ENCODE measurements at places on chromosomes 12 and 14. TPM values are rescaled to one million over a fixed set of nuclear protein-coding genes. Genes with fewer than 3 reads are reported as not detected.

Gene NYNRIN
- total RNA-seq: 7.3 TPM

Gene NINJ2
- total RNA-seq: 5.6 TPM

Gene STX2
- total RNA-seq: 17.1 TPM

GRCh38 chr12:13603953-13604352 is 377.4 kb downstream of the GRIN2B start:
- H3K27ac ChIP-seq: no peak overlapping the region
- no peaks in the 10 kb centered on the region for H3K36me3 ChIP-seq
- no peaks in the 10 kb centered on the region for H3K27me3 ChIP-seq
- no peak for DNase-seq

- H3K4me3 ChIP-seq: no peak overlapping the region
- H3K4me1 ChIP-seq: no peaks in the 10 kb centered on the region
- no peak overlapping the region for H3K27ac ChIP-seq
- H3K36me3 ChIP-seq: no peaks in the 10 kb centered on the region
- DNase-seq: no peak
- no peaks in the 10 kb centered on the region for H3K27me3 ChIP-seq
These were observed 152.0 kb upstream of the CCND2 start for GRCh38 chr12:4121506-4122020.

DNA sequence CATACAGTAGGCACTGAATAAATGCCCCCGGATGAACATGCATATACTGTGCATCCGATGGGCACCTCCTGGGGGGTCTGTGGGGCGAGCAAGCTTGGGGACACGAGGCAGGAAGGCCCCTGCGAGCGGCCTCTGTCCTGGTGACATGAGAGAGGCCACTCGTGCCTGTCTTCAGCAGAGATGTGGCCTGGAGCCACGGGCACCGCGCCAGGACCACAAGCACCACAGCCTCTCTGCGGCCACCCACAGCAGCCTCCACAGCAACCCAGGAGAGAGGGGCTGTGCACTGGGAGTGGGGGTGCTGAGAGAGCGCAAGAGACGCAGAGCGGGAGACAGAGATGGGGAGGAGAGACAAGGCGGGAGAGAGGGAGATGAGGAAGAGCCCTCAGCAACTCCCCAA is 118.5 kb downstream of the RFLNA start:
- H3K4me3 ChIP-seq: no peak overlapping the region
- peaks cover 33% of the 10 kb centered on the region for H3K4me1 ChIP-seq
- no peak overlapping the region for H3K27ac ChIP-seq
- no peak for DNase-seq

DNA sequence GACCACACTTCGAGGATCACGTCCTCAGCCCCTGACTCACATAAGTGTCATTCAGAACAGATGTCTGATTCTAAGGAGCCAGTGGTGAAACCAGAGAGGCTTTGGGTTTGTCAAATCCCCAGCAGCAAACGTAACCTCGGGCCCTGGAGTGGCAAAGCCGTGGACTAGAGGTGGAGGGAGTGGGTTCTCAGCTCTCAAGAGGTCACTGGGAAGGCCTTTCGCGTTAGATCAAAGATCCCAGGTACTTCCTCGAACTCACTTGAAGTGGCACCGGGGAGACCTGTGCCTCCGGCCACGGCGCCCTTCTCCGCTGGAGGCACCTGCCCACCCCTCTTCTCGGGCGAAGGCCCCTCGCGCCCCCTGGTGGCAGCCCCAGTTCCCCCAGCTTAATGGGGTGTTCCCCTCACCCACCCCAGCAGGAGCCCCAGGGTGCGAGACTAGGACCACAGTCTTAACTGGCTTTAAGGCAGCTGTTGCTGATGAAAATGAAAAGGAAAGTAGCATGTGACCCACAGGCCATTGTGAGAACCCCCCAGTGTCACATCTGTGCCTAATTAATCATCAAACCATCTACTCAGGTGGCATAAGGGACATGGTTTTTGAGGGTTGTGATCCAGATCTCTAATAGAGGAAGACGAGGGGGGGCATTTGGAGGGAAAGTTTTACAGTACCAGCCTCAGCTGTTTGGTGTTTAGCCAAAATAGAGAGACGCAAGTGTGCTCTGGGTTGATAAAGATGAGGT is 672 bp upstream of the ESR2 start:
- no peak overlapping the region for H3K27ac ChIP-seq
- H3K36me3 ChIP-seq: no peaks in the 10 kb centered on the region
- H3K4me3 ChIP-seq: peak overlapping the region; percentile 44
- H3K27me3 ChIP-seq: no peaks in the 10 kb centered on the region

GRCh38 chr12:93407054-93407962 is 29.6 kb downstream of the NUDT4 start:
- H3K27me3 ChIP-seq: no peaks in the 10 kb centered on the region
- H3K36me3 ChIP-seq: no peaks in the 10 kb centered on the region
- no peak overlapping the region for H3K27ac ChIP-seq
- no peak for DNase-seq
- H3K4me3 ChIP-seq: no peak overlapping the region

- H3K36me3 ChIP-seq: no peaks in the 10 kb centered on the region
These were observed 168.4 kb upstream of the LRIG3 start for GRCh38 chr12:59088673-59089072.

- H3K27me3 ChIP-seq: no peaks in the 10 kb centered on the region
- H3K27ac ChIP-seq: no peak overlapping the region
- DNase-seq: no peak
- no peaks in the 10 kb centered on the region for H3K4me1 ChIP-seq
- no peak overlapping the region for H3K4me3 ChIP-seq
These were observed 163.8 kb downstream of the PCNX1 start for GRCh38 chr14:71071042-71071441.

Gene ARHGEF25
- 10.9 TPM for total RNA-seq

DNA sequence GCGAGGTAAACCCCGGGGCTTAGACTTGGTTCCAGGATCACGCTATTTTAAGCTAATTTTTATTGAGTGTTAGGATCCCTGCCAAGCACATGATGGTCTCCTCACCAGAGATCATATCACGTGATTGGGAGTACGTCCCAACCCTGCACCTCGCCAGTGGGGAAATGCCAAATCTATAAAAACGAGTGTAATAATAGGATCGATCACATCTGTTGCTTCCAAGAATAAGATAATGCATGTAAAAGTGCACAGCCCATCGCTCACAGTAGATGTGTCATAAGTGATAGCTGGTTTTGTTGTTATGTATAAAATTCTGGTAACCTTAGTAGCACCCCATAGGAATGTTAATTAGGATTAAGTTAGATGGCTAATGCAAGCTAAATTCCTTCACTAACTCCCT is 581.0 kb upstream of the TMEM132C start:
- H3K27ac ChIP-seq: no peak overlapping the region
- H3K4me1 ChIP-seq: no peaks in the 10 kb centered on the region
- no peak for DNase-seq
- H3K4me3 ChIP-seq: no peak overlapping the region

DNA sequence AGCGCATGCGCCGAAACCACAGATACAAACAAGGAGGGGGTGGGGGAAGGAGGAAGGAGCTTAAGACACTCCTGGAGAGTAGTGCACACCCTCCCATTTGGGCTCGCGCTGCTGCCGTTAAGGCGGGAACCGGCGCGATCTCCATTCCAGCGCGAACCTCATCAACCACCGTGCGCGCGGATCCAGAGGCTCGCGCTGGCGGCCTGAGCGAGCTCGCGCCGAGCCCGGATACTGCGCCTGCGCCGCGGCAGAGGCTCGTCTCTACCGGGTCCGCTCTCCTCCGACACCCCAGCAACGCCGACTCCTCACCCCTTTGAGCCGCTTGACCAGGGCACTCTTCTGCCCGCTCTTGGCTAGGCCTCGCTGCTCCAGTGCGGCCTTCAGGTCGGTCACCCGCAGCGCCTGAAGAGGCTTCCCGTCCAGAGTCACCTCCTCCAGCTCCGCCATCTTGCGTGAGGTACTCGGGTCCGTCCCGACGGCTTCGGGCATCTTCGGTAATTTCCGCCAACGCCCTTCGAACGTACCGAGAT is at the start of gene ACIN1:
Gene ACIN1 (minus strand): TSS at position 471 of the 530 bp plus-strand sequence. CDS start 24 bp downstream, at position 447.
- DNase-seq: peak; percentile 74
- no peaks in the 10 kb centered on the region for H3K27me3 ChIP-seq
- H3K4me3 ChIP-seq: peak within 1 kb of the TSS; percentile 55
- H3K4me1 ChIP-seq: peaks cover 48% of the 10 kb centered on the region
- no peaks in the 10 kb centered on the region for H3K36me3 ChIP-seq

GRCh38 chr12:63023926-63024325 is 89.0 kb upstream of the PPM1H start:
- no peak overlapping the region for H3K27ac ChIP-seq
- no peaks in the 10 kb centered on the region for H3K36me3 ChIP-seq
- H3K4me1 ChIP-seq: no peaks in the 10 kb centered on the region
- no peak overlapping the region for H3K4me3 ChIP-seq
- DNase-seq: no peak

DNA sequence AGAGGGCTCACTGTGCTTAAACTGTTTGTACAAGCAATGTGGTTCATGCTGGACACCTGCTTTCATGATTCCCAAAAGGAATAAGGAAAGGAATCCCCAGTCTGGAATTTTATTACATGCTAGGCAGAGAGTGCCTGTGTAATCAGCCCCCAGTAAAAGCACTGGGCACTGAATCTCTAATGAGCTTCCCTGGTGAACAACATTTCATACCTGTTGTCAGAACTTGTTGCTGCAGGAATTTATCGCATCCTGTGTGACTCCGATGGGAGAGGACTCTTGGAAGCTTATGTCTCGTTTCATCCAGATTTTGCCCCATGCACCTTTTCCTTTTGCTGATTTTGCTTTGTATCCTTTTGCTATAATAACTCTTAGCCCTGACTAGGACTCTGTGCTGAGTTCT is 190.2 kb upstream of the HMGA2 start:
- no peaks in the 10 kb centered on the region for H3K4me1 ChIP-seq
- DNase-seq: no peak
- H3K36me3 ChIP-seq: no peaks in the 10 kb centered on the region
- no peak overlapping the region for H3K4me3 ChIP-seq

DNA sequence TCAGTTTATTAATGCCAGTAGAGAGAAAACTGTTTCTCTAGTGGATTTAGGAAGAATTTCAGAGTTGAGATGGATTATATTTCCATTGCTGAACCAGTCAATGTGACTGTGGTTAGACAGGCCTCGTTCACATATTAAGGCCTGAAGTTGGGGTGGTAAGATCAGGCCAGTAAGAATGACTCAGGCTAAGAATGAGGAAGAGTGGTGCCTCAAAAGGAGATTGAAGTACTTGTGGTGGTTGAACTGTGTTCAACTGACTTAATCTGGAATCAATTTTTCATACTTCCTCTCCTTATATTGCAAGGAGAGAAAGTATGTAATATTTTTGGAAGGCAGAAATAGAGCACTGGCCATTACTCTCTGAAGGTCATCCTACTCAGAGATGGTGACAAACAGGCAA is 37.8 kb upstream of the ATF7IP start:
- no peak for DNase-seq
- H3K4me3 ChIP-seq: no peak overlapping the region
- no peak overlapping the region for H3K27ac ChIP-seq

- no peaks in the 10 kb centered on the region for H3K4me1 ChIP-seq
- H3K36me3 ChIP-seq: no peaks in the 10 kb centered on the region
- no peak for DNase-seq
- no peak overlapping the region for H3K27ac ChIP-seq
- no peak overlapping the region for H3K4me3 ChIP-seq
- H3K27me3 ChIP-seq: no peaks in the 10 kb centered on the region
These were observed 249.1 kb downstream of the AKAP6 start for GRCh38 chr14:32578181-32578580.

Gene SMCO3
- 4.3 TPM for total RNA-seq

DNA sequence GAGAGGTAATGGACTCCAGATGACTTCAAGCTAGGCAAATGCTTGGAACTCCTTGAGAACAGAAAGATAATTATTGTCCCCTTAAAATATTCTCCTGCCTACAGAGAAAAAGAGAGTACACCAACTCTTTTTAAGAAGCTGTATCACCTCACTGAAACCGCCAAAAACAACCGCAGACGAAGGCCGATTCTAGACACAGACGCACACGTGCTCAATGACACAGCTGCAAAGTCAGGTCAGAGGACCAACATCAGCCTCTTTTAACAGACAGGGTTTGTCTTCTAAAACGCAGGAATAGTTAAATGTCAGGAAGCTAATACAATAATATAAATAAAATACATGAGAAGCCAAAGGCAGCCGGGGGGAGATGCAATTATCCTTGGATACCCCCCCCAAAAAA is 19.0 kb downstream of the SLC15A4 start:
- no peak overlapping the region for H3K27ac ChIP-seq
- H3K36me3 ChIP-seq: no peaks in the 10 kb centered on the region
- DNase-seq: no peak
- no peaks in the 10 kb centered on the region for H3K27me3 ChIP-seq
- H3K4me3 ChIP-seq: no peak overlapping the region

Gene PYGL
- total RNA-seq: 11.5 TPM

- no peaks in the 10 kb centered on the region for H3K4me1 ChIP-seq
- no peaks in the 10 kb centered on the region for H3K27me3 ChIP-seq
- no peak overlapping the region for H3K27ac ChIP-seq
- DNase-seq: no peak
- H3K36me3 ChIP-seq: no peaks in the 10 kb centered on the region
- no peak overlapping the region for H3K4me3 ChIP-seq
These were observed 107.4 kb downstream of the RERGL start for GRCh38 chr12:17982556-17982955.

DNA sequence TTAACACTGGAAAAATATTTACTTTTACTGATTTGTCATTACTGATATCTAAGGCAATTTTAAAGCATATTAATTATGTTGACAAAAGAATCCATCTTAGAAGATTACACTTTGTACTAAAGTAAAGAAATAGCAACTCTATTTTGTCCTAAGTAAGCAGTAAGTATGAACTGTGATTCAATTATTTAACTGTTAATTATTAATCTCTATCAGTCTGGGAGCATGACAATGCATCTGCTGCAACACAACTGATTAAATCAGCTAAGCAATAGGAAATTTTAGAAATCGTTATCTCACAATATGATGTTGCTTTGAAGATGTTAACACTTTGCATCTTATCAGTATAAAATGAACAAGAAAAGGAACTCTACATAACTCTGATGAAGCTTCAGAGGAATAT is 172.3 kb downstream of the DPY19L2 start:
- peaks cover 7% of the 10 kb centered on the region for H3K4me1 ChIP-seq
- no peak for DNase-seq
- H3K27ac ChIP-seq: no peak overlapping the region
- no peak overlapping the region for H3K4me3 ChIP-seq
- H3K36me3 ChIP-seq: no peaks in the 10 kb centered on the region
- H3K27me3 ChIP-seq: no peaks in the 10 kb centered on the region

- no peak overlapping the region for H3K27ac ChIP-seq
- no peak overlapping the region for H3K4me3 ChIP-seq
- no peak for DNase-seq
- H3K36me3 ChIP-seq: no peaks in the 10 kb centered on the region
These were observed 55.4 kb downstream of the ASCL1 start for GRCh38 chr12:103012884-103013283.

- no peak overlapping the region for H3K27ac ChIP-seq
- H3K27me3 ChIP-seq: no peaks in the 10 kb centered on the region
- DNase-seq: no peak
These were observed 40.8 kb upstream of the SLC38A2 start for GRCh38 chr12:46413368-46413767.
